ENCODE measurements at places on chromosomes 2 and 18.
A peak's percentile ranks its signal among the peaks of the same experiment; 100 is the strongest.

DNA sequence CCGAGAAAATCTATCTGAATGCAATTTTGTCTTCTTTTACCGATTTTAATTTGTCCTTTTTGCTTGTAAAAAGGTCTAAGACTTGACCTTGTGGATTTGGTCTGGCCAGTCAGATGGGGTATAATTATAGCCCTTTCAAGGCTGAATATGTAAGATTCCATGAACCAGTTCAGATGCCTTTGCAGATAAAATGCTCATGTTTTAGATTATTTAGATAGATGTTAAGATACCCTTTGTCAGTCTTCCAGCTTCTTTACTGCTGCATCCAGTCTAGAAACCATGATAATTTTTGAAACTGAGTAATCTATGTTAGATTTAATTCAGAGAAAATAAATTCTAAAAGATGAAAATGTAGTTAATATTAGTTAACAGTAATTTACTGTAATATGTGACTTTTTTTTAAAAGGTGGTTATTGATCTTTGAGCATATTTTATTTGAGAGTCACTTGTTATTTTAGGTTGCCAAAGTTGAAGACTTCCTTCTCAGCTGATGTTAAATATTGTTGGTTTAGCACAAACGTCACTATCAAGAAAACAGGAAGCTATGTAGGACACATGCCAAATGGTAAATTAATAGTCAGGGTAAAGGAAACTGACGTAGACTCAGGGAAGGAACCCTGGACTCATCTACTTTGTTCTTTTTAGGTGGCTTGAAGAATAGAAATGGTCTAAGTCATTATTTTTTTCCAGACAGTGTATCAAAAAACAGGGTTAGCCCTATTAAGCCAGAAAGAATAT, 29.8 kb downstream of the BABAM2 start:
- no peak for DNase-seq

GRCh38 chr2:158762336-158762735, 32.8 kb upstream of the DAPL1 start:
- no peak for DNase-seq

GRCh38 chr2:206824087-206824618, 58.7 kb downstream of the FASTKD2 start:
- DNase-seq = no peak

DNA sequence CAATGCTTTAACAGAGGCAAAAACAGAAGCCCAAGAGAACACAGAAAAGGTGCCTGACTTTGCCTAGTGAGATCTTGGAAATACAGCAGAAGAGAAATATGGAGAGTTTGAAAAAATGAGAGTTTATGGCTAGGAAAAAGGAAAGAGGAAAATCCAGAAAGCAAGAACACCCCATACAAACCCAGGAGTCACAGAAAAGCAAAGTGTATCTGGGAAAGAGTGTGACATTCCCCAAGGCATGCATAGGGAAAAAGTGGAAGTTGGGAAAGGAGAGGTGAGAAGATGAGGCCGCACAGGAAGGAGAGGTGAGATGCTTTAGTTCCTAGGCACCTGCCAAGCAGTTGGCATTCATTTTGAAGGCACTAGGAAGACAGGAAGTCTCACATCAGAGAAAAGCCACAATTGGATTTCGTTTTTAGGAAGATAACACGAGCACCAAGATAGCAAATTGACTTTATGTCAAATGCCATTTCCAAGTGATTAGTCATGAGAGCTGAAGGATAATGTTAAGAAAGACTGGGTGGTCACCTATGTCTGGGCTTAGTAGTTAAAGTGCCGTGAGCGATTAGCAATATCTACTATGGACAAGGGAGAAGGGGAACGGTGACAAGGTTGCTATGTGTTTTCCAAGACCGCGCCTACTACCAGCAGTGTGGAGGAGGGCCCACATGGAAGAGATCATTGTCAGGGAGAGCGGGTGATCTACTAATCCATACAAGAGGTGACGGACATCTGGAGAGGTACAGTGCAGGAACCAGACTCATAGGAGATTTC, 224.1 kb upstream of the PARD3B start:
- DNase-seq = no peak

- peak; percentile 73 for DNase-seq
Measured at GRCh38 chr2:210195101-210195852, 24.1 kb upstream of the KANSL1L start.

DNA sequence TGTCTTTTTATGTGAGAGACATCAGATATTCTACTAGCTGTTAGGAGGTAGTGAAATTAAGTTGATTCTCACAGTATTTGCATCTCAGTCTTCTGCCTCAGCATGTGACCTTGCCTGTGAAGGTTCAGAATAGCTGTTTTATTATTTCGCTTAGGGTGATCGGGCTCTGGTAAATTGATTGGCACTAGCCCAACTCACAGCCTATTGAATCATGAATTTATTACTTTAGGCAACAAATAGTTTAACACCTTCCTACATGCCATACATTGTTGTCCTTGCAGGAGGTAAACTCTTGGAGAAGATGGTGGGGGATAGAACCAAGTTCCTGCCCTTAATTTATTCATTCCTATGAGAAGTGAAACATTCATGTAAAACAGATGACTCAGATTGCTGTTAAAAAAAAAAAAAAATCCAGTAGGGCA, 101.9 kb downstream of the GPD2 start:
- peak; percentile 51 for DNase-seq

DNA sequence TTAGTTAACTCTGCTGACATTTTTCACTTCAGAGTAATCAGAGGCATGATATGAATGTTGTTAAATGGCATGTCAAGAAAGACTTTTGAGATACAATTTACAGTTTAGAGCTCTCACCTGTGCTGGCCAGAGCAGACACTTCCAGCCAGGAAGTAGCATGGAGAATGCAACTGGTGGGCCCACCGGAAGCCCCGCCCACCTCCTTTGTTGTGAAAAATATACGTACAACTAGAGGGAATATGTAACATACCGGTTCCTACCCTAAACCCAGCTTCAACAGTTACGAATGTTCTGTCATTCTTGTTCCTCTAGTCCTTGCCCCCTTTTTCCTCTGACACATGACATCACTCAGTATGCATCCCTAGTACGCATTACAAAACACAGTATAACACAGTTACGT, 70.2 kb upstream of the ITM2C start:
- no peak for DNase-seq

DNA sequence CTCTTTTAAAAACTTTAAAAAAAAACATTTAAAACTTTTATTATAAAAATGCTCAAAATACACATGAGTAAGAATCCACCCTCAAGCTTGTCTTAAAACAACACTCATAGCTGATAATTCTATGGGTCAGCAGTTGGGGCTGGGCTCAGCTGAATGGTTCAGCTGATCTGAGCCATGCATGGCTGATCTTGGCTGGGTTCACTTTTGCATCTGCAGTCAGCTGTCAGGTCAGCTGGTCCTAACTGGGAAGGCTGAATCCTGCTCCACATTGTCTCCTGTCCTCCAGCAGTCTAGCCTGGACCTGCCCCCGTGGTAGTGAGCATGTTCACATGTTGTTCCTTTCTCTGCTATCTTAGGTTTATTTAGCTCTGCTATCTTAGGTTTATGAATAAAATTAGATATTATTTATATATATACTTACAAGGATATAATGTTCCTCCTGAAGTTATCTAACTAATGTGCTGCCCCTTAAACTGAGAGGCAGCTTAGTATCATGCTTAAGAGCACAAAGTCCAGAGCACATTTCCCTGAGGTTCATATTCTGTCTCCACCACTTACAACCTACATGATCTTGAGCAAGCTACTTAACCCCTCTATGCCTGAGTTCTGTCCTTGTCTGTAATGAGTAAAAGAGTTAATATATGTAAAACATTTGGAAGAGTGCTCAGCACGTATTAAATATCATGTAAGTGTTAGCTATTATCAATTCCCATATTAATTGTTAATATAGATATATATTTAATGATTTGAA, 309.4 kb downstream of the PTPRM start:
- no peak for DNase-seq

GRCh38 chr2:162125138-162125537, 26.9 kb downstream of the GCG start:
- peak; percentile 16 for DNase-seq

Data from GM23248 (cell line).